Activated CD4-positive, alpha-beta T cell treated with anti-CD3 and anti-CD28 coated beads for 24 hours (primary cell): ENCODE measurements at places on chromosomes 12 and 14.

- no peak for DNase-seq
Measured at GRCh38 chr14:34034447-34035176, 83.7 kb upstream of the EGLN3 start.

DNA sequence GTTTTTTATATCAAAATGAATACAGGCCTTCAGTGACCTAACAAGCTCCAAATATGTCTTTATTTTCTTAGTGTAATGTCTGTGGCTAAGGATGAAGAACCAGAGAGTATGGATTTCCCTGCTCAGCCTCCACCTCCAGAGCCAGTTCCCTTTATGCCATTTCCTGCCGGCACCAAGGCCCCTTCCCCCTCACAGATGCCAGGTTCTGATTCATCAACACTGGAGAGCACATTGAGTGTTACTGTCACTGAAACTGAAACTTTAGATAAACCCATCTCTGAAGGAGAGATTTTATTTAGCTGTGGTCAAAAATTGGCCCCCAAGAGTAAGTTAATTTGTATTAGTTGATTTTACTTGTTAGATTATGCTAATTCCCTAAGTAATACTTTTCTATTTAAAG, 61.0 kb downstream of the KIAA0586 start:
- DNase-seq, result no peak

DNA sequence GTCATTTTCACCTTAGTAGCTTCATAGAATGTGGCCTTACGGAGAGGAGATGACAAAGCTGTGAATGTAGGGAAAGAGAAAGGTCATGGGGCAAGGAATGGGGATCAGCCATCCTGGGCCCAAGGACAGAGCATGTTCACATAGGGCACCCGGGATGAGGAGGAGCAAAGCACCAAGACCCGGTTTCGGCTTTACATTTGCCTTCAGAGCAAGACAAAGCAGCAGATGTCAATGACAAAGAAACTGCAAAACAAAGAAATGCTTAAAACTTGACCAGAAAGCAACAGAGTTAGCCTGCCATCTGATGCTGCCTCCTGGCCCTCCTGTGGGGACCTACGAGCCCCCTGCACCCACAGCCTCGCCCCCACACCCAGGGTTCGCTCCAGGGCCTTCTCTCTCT, 249.2 kb downstream of the SLC41A2 start:
- no peak for DNase-seq

GRCh38 chr12:46265734-46266133, 3.1 kb downstream of the SLC38A1 start:
- DNase-seq, result no peak

- no peak for DNase-seq
Measured at GRCh38 chr12:111102102-111102739, 181.8 kb upstream of the MYL2 start.

- DNase-seq, result no peak
Measured at GRCh38 chr12:109645194-109645593, 68.4 kb upstream of the FAM222A start.

DNA sequence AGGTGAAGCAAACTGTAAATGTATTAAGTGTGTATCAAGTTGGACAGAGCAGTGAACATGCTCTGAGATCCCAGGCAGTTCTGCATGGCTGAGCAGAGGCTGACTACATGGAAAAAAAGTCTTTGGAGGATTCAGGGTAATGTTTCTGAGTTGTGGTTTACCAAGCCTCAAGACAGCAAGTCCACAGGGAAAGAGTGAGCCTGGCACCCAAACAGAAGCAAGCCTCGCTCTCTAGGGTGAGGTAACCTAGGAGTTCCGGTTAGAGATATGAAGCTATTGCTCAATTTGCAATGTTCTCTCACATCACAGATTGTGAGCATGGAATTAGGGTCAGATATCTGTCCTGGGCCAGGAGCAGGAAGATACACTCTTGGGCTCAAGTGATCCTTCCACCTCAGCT, 158.6 kb downstream of the MON2 start:
- DNase-seq, result no peak

GRCh38 chr12:1629338-1630132, 504 bp downstream of the WNT5B start:
- DNase-seq, result no peak
